A172 (cell line): ENCODE measurements at places on chromosomes 2 and 18. TPM values are rescaled to one million over a fixed set of nuclear protein-coding genes. Genes with fewer than 3 reads are reported as not detected.

DNA sequence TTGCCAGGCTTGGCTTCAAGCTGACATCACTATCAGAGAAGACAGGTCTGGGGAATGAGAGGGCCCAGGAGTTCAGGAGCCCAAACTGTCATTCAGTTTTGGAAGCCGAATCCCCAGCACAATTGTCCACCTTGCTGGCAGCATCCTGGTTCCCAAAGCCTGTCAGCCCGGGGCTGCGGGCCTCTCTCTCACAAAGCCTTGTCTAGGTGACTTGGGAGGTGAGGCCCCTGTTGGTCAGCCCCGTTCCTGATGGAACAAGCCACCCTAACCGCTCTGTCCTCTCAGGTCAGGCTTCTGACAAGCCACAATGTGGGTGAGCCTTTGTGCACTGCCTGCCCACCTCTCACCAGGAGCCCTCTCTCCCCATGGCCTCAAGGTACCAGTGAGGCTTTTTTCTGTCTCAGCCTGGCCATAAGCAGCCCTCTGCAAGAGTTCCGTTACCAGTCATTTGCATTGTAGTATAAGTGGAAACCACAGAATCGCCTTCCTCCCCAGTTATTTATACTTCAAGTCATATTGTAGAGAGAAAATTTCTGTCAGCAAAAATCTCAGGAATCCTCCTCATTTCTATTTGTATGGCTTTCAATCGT lies 100.6 kb downstream of the MSH2 start:
- DNase-seq: no peak

DNA sequence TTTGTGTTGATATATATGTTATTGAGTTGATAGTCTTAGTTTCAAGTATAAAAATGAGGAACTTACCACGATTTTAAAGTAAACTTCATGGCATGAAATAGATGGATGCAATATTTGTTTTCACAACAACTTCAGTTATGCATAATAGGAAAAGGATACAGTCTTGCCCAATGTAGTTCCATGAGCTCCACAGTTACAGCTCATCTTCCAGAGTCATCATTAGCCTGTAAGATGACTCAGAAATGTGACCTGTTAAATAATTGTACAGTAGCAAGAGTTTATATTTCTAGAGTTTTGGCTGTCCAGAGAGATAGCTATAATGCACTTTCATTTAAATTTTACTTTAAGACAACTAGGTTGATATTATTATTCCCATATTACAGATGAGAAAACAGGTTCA lies 80.9 kb upstream of the ARHGAP28 start:
- no peak for DNase-seq

MYCN gene
- not detected in 2 replicates for total RNA-seq

GRCh38 chr18:23897291-23897690 lies 117.3 kb upstream of the TTC39C start:
- no peak for DNase-seq

DNA sequence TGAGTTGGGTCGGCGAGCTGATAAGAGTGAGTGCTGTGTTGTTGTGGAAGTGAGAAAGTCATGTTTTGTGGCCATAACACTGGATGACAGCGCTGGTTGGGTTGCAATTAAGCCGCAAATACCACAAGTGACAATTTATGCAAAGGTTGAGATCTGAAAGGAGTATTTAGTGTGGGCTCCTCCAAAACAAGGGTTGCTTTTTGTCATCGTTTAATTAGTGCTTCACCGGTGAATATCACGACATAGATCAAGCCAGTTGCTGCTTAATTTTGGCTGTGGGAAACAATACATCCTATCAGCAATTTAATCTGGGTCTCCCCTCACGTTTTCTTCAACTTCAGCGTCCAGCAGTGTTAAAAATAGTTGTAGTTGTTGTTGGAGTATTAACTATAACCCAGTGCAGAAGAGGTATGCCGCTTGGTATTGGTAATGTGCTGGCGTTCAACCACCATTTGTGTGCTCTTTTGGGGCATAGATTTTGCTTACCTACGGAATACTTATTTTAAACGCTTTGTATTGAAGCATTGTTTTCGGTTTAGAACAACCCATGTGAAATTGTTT lies 662 bp downstream of the ACVR2A start:
- DNase-seq: peak; percentile 8

ACTG2 gene
- not detected in 2 replicates for total RNA-seq

MREG gene
- 8.9 and 14.1 TPM in 2 replicates for total RNA-seq

GRCh38 chr18:6821356-6821755 lies 91.8 kb downstream of the ARHGAP28 start:
- no peak for DNase-seq

GRCh38 chr2:152486737-152487400 lies 151.9 kb downstream of the FMNL2 start:
- DNase-seq: no peak

DNA sequence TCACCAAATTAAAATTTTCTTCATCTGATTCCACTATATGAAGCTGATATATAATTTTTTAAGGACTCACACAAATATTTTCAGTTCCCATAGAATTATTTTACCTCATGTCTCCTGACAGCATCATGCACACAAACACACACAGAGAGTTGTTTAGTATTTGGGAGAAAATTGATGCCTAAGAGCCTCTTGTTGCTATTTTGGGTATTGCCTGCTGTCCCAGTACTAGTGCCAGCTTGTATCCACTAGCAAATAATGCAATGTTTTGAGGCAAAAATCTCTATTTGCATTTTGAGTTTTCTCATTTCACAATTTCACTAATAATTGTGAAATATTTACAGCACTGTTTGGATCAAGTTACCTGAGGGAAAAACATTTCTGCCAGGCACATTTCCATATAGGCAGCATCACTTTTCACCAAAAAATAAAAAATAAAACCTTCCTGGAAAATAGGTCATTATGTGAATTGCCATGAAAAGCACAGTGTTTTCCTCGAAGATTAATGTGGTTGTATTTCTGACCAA lies 328.2 kb downstream of the KCNJ3 start:
- DNase-seq: no peak

RTP5 gene
- not detected in 2 replicates for total RNA-seq

VSNL1 gene
- not detected in 2 replicates for total RNA-seq

- DNase-seq: no peak
Measured at GRCh38 chr2:143633419-143633818, 504.2 kb downstream of the ARHGAP15 start.

LDLRAD4 gene
- total RNA-seq: 5.7 and 8.9 TPM in 2 replicates

DNA sequence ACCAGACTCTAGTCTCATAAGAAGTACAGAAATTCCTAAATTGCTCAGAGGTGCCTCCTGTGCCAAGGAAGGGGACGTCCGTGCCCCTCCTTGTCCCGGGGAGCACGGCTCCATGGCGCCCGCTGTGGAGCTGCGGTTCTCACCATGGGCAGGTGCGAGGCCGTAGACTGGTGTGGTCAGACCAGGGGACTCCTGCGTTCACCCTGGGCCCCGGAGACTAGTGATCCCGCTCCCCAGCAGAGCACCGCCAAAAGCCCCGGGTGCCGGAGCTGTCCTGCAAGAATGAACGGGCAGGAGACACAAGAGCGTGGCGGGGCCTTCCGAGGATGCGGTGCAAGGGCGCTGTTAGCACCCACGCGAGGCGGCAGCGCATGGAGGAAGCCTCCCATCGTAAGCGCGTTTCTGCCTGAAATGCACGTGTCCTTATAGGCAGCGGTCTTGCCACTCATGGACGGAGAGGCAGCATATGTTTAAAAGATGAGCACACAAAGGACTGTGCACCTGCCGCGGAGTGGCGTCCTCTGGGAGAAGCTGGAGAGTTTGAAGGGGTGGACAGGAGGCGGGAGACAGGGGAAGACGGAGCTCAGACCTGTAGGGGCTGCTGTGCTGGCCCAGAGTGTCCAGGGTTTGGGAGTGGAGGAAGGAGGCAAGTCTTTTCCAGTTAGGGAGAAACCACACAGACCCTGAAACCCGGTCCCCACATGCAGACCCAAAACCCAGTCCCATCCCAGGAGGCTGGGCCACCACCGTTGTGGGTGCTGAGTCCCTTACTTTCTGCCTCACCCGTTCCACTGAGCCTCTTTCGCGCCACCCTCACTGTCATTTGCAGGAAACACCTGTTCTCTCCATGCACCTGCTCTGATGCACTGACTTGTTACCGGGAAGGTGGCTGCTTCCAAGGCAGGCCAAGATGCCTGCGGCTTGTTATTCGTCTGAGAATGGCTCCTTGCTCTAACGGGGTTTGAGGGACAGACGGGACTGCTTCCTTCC lies 7.5 kb upstream of the KCNG2 start:
- DNase-seq: no peak

CTLA4 gene
- not detected in 2 replicates for total RNA-seq

- no peak for DNase-seq
Measured at GRCh38 chr2:42053791-42054701, 6.2 kb downstream of the PKDCC start.

CYRIA gene
- total RNA-seq: 23.7 and 25.2 TPM in 2 replicates

GRCh38 chr2:66836851-66837250 lies 401.9 kb downstream of the MEIS1 start:
- DNase-seq: no peak

PMAIP1 gene
- total RNA-seq: 14.7 and 23.2 TPM in 2 replicates

MC5R gene
- 6.7 and 7.5 TPM in 2 replicates for total RNA-seq

- no peak for DNase-seq
Measured at GRCh38 chr2:151475071-151475470, 65.4 kb downstream of the RIF1 start.

ALPI gene
- total RNA-seq: not detected in 2 replicates

MTCL1 gene
- total RNA-seq: 33.6 and 39.6 TPM in 2 replicates

DNA sequence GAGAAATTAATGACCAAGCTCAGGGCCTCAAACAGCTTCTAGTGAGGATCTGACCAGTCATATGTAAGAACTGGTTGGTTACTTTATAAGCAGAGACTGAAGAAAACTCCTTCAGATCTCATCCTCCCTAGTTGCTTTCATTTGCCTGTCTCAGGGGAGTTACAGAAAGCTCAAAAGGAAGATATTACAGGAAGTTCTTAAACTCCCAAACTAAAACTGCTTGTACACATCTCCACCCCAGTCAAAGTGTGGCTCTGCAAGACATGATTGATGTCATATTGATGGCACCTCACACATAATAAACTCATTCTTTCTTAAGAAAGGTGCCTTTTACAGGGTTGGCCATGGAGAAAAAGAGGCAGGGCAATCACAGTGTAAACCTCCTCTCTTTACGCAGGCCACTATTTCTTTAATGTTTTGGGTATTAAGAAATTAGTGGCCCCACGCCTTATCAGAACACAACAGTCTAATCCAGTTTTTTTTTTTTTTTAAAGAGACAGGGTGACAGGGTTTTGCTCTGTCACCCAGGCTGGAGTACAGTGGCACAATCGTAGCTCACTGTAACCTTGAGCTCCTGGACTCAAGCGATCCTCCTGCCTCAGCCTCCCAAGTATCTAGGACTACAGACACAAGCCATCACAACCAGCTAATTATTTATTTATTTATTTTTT lies 62.6 kb upstream of the STK17B start:
- no peak for DNase-seq

GRCh38 chr2:226511311-226511710 lies 288.3 kb downstream of the IRS1 start:
- DNase-seq: no peak

- DNase-seq: no peak
Measured at GRCh38 chr2:39545957-39546356, 108.9 kb upstream of the MAP4K3 start.

DNA sequence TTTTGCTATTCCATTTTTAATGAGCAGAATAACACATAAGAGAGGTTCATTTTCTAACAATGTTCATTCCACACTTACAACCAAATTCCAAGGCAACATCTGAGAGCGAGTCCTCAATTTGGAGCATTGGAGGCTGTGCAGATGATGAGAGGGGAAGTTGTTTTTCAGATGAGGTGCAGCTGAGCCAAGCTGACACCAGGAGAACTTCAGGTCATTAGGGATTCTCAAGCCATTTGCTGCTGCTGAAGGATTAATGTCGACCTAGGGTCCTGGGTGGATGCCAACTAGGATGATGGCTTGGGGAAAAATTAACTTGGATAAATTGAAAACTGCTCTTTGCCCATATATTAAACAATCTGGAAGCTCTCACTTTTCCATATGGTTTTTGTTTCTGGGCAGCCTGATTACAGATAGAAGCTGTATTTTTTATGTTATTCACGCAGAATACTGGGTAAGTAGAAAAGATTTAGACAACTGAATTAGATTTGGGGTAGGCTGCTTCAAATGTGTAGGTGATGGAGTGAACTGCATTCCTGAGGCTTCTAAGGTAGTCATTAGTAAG lies 206.4 kb upstream of the SLC39A10 start:
- no peak for DNase-seq

GRCh38 chr2:160726046-160726445 lies 232.4 kb upstream of the RBMS1 start:
- DNase-seq: no peak

ABCG8 gene
- not detected in 2 replicates for total RNA-seq

DNA sequence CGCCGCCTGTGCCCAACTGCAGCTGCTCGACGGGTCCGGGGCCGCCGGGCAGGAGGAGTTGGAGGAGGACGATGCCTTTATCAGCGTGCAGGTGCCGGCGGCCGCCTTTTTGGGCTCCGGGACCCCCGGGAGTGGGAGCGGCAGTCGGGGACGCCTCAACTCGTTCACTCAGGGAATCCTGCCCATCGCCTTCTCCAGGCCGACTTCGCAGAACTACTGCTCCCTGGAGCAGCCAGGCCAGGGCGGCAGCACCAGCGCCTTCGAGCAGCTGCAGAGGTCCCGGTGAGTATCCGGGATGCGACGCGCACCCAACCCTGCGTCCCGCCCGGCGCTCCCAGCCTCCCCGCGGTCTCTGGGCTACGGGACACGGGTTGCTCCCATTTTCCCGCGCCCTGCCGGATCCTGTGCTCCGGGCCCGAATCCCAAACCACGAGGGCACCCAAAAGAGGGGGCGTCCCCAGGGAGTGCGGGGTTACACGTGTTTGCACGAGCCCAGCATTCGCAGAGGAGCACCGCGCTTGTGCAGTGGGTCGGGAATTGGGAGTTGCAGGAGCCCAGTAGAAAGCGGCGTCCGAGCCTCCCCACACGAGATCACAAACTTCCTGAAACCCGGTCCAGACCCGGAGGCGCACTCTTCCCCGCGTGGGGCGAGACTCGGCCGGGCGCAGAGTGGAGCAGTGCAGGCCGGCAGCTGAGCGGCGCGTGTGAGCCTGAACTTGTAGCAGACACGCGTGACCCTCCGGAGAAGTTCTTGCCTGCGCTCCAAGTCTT lies 1.2 kb downstream of the CABLES1 start:
- no peak for DNase-seq

GRCh38 chr18:9240270-9240669 lies 94.3 kb upstream of the TWSG1 start:
- DNase-seq: no peak

DNA sequence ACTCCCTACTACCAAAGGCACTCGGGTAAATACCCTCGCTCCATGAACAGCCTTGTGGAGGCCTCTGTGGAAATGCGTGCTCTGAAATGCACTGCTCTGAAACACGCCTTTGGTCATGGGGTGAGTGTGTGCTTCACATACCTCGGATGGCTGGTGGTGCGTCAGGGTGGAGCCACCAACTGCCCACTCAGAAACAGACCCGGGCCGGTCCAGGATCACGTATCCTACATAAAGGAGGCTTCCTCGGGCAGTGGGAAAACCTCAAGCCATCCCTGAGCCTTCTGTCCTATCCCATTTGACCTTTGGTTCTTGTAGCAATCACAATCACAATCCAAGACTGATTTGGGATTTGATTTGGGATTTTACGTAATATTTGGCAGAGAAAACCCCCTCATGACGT lies 53.5 kb upstream of the ZNF516 start:
- DNase-seq: no peak
